Epithelial cell of umbilical artery (primary cell): ENCODE measurements at places on chromosomes 7 and 10. TPM values are rescaled to one million over a fixed set of nuclear protein-coding genes. Genes with fewer than 3 reads are reported as not detected.

Gene NEUROG3
- not detected in 2 replicates for total RNA-seq

Gene UPK3BL2
- 0.65 and 1.1 TPM in 2 replicates for total RNA-seq

Gene ZNF117
- total RNA-seq, result 3.8 and 6.5 TPM in 2 replicates

Gene PRTFDC1
- total RNA-seq, result 15.9 and 19.9 TPM in 2 replicates

Gene GJD4
- not detected in 2 replicates for total RNA-seq
